ENCODE measurements at places on chromosomes 11 and 22. TPM values are rescaled to one million over a fixed set of nuclear protein-coding genes. Genes with fewer than 3 reads are reported as not detected.

MMP3 gene
- total RNA-seq = not detected

INS gene
- total RNA-seq = not detected

RAG1 gene
- total RNA-seq = 1.4 TPM

YPEL4 gene
- total RNA-seq = 0.82 TPM

CRYBA4 gene
- not detected for total RNA-seq

LRRC74B gene
- total RNA-seq = not detected

OR2AG2 gene
- 0.31 TPM for total RNA-seq

KLHL35 gene
- total RNA-seq = 1.1 TPM

MS4A15 gene
- not detected for total RNA-seq

CSNK2A3 gene
- total RNA-seq = 4.8 TPM

OR51B2 gene
- total RNA-seq = not detected

CNTN5 gene
- total RNA-seq = not detected

KRTAP5-1 gene
- not detected for total RNA-seq

MRGPRX4 gene
- not detected for total RNA-seq

B4GALNT4 gene
- total RNA-seq = 92.6 TPM

KCNA4 gene
- not detected for total RNA-seq

OR51F2 gene
- not detected for total RNA-seq

VPREB1 gene
- not detected for total RNA-seq

TEX12 gene
- total RNA-seq = 0.35 TPM

STK33 gene
- total RNA-seq = 25.2 TPM

CALCB gene
- 7.9 TPM for total RNA-seq

CHRM1 gene
- total RNA-seq = 0.14 TPM

CCDC188 gene
- not detected for total RNA-seq

CCDC86 gene
- 81.8 TPM for total RNA-seq

GRAMD1B gene
- 24.3 TPM for total RNA-seq

TMA7B gene
- not detected for total RNA-seq

CD248 gene
- total RNA-seq = 3.8 TPM

C1QTNF5 gene
- total RNA-seq = 1.9 TPM

ZNF70 gene
- 2.6 TPM for total RNA-seq

CACNA1I gene
- total RNA-seq = 2.4 TPM

OR2AG1 gene
- 0.04 TPM for total RNA-seq

TSSK2 gene
- total RNA-seq = not detected

AMOTL1 gene
- total RNA-seq = 18.7 TPM

LGALS12 gene
- total RNA-seq = 0.62 TPM

LDHAL6A gene
- 0.59 TPM for total RNA-seq

TPBGL gene
- total RNA-seq = 0.21 TPM

CHADL gene
- 1.6 TPM for total RNA-seq

TSKU gene
- 33.8 TPM for total RNA-seq

KCNJ5 gene
- total RNA-seq = not detected

MUC5AC gene
- not detected for total RNA-seq

SAA2 gene
- not detected for total RNA-seq

OR52I1 gene
- not detected for total RNA-seq

CCDC15 gene
- total RNA-seq = 3.3 TPM

CDKN1C gene
- total RNA-seq = 23.5 TPM

MUC6 gene
- not detected for total RNA-seq

OR56A1 gene
- 0.97 TPM for total RNA-seq

EXPH5 gene
- total RNA-seq = 8.4 TPM

PHETA2 gene
- total RNA-seq = 5.9 TPM

ALX4 gene
- total RNA-seq = not detected

OR10A2 gene
- total RNA-seq = not detected

CD3D gene
- not detected for total RNA-seq

TRIM49 gene
- total RNA-seq = not detected

OMP gene
- total RNA-seq = not detected
